ENCODE measurements at places on chromosomes 1 and 21.

DNA sequence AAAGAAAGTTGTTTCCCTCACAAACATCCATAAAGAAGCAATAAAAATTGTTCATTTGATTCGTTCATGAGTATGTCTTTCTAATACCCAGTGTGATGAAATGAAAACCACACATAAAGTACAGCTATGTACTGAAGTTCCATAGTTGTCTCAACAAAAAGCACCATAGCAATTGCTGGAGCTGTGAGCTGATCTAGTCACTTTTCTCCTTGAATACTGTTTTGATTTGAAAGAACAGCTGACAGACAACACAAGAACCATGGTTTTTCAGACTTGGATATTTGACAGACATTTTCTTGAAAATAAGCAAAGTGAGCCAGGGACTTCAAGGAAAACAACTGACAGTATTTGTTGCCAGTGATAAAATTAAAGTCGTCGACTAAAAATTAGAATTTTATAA lies 237.1 kb upstream of the PLD5 start:
- DNase-seq = no peak

GRCh38 chr1:66271216-66271903 lies 262.6 kb upstream of the SGIP1 start:
- peak; percentile 42 for DNase-seq

GRCh38 chr1:1067860-1068516 lies 6.1 kb downstream of the RNF223 start:
- DNase-seq = no peak

DNA sequence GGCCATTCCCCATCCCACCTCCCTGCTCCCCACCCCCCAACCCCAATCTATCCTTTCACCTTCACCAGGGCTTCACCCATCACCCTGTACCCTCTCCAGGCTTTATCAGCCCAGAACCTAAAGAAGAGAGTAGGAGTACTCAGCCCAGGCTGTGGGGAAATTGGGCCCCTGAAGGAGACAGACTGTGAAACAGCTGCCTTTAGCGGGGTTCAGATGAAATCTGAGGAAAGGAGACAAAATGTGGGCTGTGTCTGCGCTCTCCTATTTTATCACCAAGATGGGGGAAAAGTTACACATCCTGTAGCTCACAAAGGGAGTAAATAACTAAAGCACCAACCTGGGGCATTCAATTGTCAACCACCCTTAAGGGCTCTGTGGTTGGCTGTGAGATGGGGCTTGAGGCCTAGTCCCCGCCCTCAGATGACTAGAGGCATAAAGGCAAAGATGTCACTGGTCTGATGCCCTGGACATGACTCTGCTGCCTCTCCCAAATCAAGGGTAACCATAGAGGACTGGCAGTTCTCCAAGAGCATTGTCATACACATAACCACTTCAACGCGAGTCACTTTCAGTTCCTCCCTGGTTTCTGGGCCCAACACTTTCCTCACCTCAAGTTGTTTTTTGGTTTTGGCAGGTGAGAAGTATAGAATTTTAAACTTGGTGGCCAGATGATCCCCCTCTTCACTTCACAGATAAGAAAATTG lies 30.0 kb downstream of the SLC27A3 start:
- DNase-seq = peak; percentile 96

DNA sequence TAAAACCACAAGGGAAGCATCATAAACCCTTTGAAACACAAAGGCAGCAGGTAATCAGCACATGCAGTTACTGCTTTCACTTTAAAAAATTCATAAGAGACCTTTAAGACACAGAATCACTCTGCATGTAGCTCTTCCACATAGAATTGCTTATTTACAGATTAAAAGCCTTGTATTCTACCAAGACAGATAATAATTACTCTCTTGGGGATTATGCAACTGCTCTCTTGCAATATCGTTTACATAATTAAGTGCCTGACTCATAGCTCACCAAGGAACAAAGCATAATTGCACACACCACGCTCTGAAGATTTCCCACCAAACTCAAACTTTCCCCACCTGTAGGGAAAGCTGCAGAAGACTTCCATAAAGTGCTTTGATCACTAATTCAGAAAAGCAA lies 87.9 kb downstream of the VAV3 start:
- DNase-seq = peak; percentile 82

DNA sequence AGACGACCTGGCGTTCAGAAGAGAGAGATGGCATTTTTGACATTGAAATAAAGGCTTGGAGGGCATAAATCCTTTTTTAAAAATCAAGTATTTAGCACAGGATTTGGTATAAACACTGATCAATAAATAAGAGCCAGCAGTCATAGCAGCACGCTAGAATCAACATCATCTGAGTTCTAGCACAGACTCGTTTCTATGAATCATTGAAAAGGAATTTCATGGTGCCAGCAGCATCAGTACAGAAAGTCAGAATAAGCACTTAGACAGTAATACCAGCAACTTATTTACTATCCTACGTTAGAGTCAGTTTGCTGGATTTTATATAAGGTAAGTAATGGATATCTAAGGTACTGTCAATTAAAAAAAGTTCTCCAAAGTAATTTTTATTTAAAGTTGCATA lies 119.3 kb downstream of the HLCS start:
- no peak for DNase-seq

GRCh38 chr1:116794804-116795481 lies 40.7 kb downstream of the CD2 start:
- peak; percentile 52 for DNase-seq

- DNase-seq = peak; percentile 58
These were observed 106.8 kb upstream of the C1orf174 start for GRCh38 chr1:4006676-4007374.

- no peak for DNase-seq
These were observed 82.8 kb downstream of the UBIAD1 start for GRCh38 chr1:11355559-11356475.

GRCh38 chr1:206606867-206607266 lies 5.4 kb downstream of the EIF2D start:
- peak; percentile 77 for DNase-seq

GRCh38 chr1:242605521-242605920 lies 81.0 kb upstream of the PLD5 start:
- DNase-seq = no peak

DNA sequence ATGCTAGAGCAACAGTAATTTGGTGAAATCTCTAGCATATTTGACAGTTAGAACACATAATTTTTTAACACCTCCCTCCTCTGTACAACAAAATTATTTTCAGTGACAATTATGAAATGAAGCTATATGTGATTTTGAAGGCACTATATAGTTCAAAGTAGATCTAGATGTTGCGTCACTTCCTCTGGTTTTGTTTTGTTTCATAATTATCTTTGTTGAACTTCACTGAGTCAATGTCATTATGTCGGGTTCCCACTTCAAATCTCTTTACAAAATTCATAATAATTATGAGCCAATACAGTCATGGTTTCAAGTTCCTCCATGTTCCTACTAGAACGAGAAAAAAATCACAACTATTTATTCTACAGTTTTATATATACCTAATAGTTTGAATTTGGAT lies 254.8 kb upstream of the PLXNA2 start:
- peak; percentile 73 for DNase-seq

- DNase-seq = peak; percentile 54
These were observed 40.1 kb downstream of the AHDC1 start for GRCh38 chr1:27563591-27564471.

Data from hematopoietic multipotent progenitor cell treated with erythropoietin and hydrocortisone succinate and interleukin-3 and kit ligand, for 4 days (in vitro differentiated cells).